Stimulated activated CD4-positive, alpha-beta T cell treated with anti-CD3 and anti-CD28 coated beads, Interleukin-12 subunit alpha, Interleukin-12 subunit beta, amount 100 ng/mL, for 24 hours (primary cell): ENCODE measurements at places on chromosomes 16 and 17.

GRCh38 chr17:35447499-35447898 is 1.1 kb downstream of the SLFN13 start:
- DNase-seq = no peak

DNA sequence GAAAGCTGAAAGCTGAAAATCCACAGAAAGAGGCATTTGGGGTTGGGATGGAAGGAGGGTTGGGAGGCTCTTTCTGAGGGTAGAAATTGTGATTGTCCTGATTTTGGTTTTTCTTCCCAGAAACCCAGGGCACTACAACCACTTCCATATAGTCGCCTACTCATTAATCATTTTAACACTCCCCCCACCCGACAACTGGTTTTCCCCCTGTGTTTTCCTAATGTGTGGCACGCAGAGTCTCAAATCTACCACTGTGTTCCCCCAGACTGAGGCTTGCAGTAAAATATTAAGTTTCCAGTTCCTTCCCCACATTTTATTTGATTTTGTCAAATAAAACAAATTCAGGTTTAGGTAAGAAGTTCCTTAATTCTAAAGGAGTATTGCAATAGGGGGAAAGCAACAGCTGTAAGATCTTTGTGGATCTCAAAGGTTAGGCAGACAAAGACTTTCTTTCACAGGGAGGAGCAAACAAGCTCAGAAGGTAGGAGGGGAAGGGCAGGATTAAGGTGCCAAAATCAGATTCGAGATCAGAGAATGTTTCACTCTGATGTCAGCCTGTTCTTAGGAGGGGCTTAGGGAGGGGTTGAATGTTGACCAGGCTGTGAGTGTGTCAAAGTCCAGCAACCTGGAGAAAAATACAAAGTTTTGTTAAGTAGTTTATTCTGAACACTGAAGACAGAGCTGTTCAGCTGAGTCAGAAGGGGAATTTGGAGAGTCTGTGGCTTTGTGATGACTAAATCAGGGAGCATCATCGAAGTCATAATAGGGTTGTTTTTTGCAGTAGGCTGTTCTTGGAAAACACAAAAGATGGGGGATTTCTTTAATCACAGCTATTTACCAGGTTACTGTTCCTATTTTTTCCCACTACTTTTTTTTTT is 3.6 kb downstream of the ZNF267 start:
- DNase-seq = no peak

GRCh38 chr17:49703557-49704277 is 4.0 kb downstream of the SLC35B1 start:
- no peak for DNase-seq

- DNase-seq = no peak
These were observed 255.7 kb downstream of the RBFOX3 start for GRCh38 chr17:79355165-79355564.

DNA sequence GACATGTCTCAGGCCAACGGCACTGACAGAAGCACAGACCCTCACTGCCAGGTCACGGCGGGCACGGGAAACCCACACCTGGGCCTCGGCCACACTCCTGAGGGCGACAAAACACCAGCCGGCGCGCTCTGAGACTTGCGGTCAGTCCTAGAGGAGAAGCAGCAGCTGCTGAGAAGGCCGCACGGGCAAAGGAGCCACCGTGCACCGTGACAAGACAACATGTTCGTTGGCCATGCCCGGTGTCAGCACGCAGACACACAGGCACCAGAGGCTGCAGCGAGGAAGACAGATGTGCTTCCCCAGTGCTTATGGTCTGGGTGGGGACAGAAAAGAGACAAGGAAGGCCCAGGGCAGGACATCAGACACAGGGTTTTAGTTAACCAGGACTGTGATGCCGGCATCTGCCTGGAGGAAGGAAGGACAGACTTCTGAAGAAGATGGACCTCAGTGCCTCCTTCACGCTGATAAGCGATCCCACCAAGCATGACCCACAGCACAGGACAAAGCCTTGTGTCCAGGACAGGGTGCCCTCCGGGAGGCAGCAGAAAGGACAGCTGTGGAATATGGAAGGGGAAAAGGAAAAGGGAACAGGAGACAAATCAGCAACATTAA is 84.0 kb downstream of the ANKRD11 start:
- DNase-seq = no peak

- no peak for DNase-seq
These were observed 123.8 kb downstream of the GOSR1 start for GRCh38 chr17:30600830-30601494.

DNA sequence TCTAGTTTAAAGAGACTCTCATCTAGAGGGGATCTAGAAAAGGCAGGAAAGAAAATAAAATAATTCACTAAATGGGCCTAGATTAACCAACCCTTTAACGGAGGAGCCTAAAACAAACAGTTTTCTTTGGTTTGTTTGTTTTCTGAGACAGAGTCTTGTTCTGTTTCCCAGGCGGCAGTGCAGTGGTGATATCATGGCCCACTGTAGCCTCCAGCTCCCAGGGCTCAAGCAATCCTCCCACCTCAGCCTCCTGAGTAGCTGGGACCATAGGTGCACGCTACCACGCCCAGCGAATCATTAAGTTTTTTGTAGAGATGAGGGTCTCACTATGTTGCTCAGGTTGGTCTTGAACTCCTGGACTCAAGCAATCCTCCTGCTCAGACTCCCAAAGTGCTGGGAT is 122.3 kb upstream of the TOB1 start:
- DNase-seq = no peak

DNA sequence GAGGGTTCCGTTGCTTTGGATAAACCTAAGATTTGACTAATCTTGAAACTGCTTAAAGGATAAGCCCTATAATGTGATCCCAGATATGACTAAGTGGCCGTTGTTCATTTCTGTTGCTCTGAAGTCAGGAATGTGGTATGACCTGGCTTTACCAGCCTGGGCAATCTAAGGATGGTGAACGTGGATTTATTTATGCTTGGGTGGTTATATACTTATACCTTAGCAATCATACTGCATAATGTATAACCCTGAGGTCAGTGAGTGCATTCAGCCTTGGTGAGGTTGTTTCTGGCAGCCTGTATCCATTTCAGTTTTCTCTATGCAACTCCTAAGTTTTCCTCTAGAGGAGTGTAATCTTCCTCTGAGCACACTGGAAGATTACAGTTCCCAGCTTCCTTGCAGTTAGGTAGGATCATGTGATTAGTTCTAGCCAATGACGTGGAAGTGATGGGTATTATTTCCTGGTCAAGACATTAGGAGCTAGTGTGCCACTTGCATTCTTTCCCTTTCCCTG is 41.9 kb downstream of the FTO start:
- DNase-seq = no peak

GRCh38 chr16:6571044-6571443 is 761.6 kb upstream of the RBFOX1 start:
- no peak for DNase-seq

DNA sequence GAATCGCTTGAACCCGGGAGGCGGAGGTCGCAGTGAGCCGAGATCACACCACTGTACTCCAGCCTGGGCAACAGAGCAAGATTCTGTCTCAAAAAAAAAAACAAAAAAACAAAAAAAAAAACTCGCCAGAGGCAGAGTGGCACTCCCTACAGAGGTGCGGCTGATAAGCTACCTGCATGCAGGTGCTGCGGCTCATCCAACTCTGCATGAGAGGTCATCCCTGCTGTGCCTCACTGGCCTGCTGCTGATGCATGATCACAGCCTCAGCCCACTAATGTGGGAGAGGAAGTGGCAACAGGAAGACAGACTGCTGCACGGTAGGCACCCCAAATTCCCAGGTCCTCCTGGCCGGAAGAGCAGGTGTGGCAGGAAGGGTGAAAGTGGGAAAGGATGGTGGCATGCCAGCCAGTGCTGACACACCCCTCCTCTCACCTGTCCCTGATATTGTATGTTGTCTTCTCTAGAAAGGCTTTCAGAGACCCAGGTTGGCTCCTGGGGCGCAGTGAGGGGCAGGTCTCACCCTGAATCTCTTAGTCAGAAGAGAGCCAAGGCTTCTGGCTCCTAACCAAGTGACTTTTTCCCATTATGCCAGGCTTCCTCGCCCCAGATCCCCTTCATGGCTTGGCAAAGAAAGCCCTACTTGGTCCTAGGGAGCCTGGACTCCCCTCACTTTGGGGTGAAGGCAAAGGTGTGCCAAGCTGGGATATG is 11.8 kb downstream of the NXPH3 start:
- DNase-seq = no peak

- no peak for DNase-seq
These were observed 46.9 kb downstream of the TUBD1 start for GRCh38 chr17:59845595-59846393.

DNA sequence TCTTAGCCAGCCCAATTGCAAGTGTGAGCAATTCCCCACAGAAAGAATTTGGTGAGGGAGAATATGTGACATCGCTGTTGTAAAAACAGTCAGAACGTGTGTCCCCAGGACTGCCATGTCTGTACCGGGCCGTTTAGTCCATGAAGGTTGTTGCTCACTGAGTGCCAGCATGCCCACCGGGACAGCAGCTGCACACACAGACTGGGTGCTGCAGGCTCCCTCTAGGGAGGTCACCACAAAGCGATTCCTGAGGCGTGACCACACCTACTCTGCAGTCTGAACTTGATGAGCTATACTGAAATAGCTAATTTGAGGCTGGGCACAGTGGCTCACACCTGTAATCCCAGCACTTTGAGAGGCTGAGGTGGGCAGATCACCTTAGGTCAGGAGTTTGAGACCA is 44.1 kb upstream of the ADORA2B start:
- DNase-seq = no peak

- DNase-seq = no peak
These were observed 22.1 kb downstream of the PRKCB start for GRCh38 chr16:23857881-23858269.

DNA sequence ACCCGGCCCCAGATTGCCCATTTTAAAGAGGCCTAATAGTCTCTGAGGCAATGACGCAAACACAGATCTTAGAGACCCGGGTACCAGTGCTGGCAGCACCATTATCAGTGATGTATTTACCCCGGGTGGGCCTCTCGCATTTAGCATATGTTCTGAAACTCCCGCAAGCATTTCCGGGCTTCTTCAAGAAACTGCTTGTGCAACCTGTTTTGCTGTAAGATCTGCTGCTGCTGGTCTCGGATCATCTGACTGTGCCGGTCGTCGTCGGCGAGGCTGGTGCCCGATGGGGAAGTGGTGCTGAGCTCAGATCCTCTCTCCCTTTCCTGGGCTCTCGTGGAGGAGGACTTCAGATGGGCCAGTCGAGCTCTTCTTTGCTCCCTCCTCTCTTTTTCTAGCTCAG is 12.5 kb downstream of the CEP295NL start:
- DNase-seq = no peak

- no peak for DNase-seq
These were observed 189.1 kb downstream of the SALL1 start for GRCh38 chr16:50961952-50962351.
